ENCODE measurements at places on chromosomes 13 and 19.
A peak's percentile ranks its signal among the peaks of the same experiment; 100 is the strongest.

- no peak for DNase-seq
Measured at GRCh38 chr19:5054551-5055456, 85.9 kb downstream of the KDM4B start.

DNA sequence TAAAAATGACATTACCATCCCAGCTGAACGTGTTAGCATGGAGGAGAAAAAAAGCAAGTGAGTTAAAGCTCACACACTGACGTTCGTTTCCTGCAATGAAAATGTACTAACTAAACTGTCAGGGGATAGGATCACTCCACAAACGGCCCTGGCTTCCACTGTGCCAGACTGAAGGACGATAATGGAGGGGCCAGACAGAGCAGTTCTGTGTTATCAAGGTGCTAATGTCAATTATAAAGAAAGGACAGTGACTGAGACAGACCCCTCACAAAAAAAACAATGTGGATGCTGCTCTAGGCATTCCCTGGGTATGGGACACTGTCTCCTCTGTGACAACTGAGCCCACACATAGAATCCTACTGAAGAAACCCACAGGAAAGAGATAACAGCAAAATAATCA lies 43.7 kb upstream of the SLC15A1 start:
- DNase-seq, result no peak

DNA sequence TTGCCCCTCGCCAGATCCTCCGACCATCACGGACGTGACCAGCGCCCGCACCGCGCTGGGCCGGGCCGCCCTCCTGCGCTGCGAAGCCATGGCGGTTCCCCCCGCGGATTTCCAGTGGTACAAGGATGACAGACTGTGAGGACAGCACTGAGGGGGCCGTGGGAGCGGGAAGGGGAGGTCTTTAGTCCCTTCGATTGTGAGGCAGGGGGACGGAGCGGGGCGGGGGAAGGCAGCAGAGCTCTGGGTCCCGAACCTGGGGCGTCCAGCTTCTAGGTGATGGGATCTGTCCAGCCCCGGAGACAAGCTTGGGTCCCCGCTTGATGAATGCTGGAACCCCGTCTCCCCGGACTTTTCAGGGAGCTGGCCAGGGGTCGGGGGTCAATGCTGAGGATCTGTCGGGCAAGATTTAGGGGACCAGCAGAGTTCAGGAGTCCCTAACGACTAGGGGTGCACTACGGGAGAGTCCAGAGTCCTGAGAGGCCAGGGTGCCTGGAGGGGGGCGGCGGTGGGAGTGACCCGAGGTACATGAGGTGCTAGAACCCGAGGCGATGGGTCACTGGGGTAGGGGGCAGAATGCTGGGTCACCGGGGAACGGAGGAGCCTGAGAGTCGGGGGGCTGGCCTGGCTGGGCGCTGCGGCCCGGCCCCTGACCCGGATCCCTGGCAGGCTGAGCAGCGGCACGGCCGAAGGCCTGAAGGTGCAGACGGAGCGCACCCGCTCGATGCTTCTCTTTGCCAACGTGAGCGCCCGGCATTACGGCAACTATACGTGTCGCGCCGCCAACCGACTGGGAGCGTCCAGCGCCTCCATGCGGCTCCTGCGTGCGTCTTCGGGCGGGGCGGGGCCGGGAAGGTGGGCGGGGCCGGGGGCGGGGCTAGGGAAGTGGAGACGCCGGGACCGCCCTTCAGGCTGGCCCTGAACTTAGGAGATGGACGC lies 14.6 kb downstream of the VSIG10L start:
- peak; percentile 67 for DNase-seq

- DNase-seq, result no peak
Measured at GRCh38 chr19:7450243-7451223, 38.3 kb downstream of the PEX11G start.

- no peak for DNase-seq
Measured at GRCh38 chr19:45156751-45157150, 4.0 kb downstream of the NKPD1 start.

DNA sequence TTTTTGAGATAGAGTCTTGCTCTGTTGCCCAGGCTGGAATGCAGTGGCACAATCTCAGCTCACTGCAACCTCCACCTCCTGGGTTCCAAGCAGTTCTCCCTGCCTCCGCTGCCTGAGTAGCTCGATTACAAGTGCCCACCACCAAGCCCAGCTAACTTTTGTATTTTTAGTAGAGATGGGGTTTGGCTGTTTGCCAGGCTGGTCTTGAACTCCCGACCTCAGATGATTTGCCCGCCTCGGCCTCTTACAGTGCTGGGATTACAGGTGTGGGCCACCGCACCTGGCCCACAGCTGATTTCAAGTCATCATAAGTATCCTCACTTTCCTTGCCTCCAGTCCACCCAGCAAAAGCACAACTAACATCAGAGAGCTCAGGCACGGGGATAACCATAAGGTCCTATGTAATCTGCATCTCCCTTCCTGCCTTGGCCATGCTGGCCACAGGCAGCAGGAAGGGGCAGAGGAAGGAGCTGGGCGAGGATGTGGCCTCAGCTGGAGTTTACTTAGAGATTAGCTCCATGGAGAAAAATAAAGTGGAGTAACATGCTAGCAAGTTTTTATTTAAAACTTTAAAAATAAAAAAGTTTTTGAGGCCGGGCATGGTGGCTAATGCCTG lies 22.9 kb upstream of the ADGRE1 start:
- DNase-seq, result no peak

DNA sequence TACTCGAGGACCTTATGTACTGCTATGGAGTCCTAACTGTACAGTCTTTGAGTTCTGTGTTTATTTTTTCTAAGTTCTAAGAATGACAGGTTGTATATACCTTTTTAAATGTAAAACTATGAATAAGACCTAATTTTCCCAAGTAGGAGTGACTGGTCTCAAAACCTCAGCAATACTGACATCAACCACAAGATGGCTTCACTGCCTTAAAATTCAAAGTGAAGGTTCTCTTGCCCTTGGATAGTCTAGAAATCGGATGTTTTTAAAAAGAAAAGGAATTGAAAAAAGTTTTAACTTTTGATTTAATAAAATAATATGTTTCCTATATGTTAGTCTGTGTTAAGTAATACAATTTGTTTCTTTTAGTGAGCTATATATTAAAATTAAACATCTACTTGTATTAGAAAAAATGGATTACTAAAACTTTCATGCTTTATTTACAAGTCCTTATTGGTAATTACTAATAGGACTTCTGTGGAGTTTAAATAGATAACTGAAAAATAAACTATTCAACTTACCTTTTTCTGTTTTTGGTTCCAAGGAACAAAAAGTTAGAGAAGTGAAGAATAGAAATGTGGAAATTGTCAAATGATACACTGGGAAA lies 52.0 kb downstream of the TDRD3 start:
- DNase-seq, result peak; percentile 16

All from nephron progenitor cell (in vitro differentiated cells).